ENCODE measurements at places on chromosomes 13 and 19. TPM values are rescaled to one million over a fixed set of nuclear protein-coding genes. Genes with fewer than 3 reads are reported as not detected.
A peak's percentile ranks its signal among the peaks of the same experiment; 100 is the strongest.

The UGGT2 gene
- total RNA-seq: not detected

The RNF126 gene
- 105 TPM for total RNA-seq

The SPRED3 gene
- 3.0 TPM for total RNA-seq

The IZUMO2 gene
- total RNA-seq: not detected

The OR4F17 gene
- not detected for total RNA-seq

The TJP3 gene
- total RNA-seq: 21.1 TPM

The CEACAM19 gene
- total RNA-seq: 1.4 TPM

The NECTIN2 gene
- total RNA-seq: 1.7 TPM

The DKKL1 gene
- not detected for total RNA-seq

The ZNF583 gene
- 9.2 TPM for total RNA-seq

The GARIN5A gene
- 0.61 TPM for total RNA-seq

The CD79A gene
- 1.3 TPM for total RNA-seq

The PTPRS gene
- 0.20 TPM for total RNA-seq

DNA sequence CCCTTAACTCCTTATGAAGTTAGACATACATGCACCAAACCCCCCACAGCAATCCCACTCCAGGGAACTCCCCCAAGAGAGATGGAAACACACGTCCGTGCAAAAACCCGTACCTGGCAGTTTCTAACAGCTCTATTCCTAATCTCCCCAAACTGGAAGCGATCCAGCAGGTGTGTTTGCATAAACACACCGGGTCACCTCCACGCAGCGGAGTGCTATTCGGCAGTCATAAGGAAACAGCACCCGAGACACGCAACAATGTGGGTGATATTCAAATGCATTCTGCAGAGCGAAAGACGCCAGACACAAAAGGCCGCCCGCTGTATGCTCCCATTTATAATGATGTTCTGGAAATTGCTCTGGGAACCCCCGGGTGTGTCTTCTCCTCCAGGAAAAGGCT lies 6.8 kb upstream of the ZNRF4 start:
- no peaks in the 10 kb centered on the region for H3K4me1 ChIP-seq
- H3K36me3 ChIP-seq: no peaks in the 10 kb centered on the region
- DNase-seq: no peak
- no peak overlapping the region for H3K27ac ChIP-seq

- H3K4me3 ChIP-seq: no peak overlapping the region
- no peaks in the 10 kb centered on the region for H3K36me3 ChIP-seq
- H3K27ac ChIP-seq: no peak overlapping the region
- H3K4me1 ChIP-seq: peaks cover 7% of the 10 kb centered on the region
- no peak for DNase-seq
Observed at GRCh38 chr13:94335761-94336526, 143.5 kb downstream of the DCT start.

- H3K27me3 ChIP-seq: no peaks in the 10 kb centered on the region
- peak; percentile 5 for DNase-seq
- peak overlapping the region; percentile 55 for H3K27ac ChIP-seq
- H3K4me3 ChIP-seq: peak overlapping the region; percentile 50
Observed at GRCh38 chr13:49690133-49690994, 922 bp downstream of the EBPL start.

- no peaks in the 10 kb centered on the region for H3K36me3 ChIP-seq
- no peak for DNase-seq
- no peak overlapping the region for H3K4me3 ChIP-seq
- H3K4me1 ChIP-seq: no peaks in the 10 kb centered on the region
Observed at GRCh38 chr13:27001705-27002104, 169.9 kb downstream of the USP12 start.

GRCh38 chr19:924553-925086 lies 1.2 kb upstream of the ARID3A start:
- no peak for DNase-seq
- no peaks in the 10 kb centered on the region for H3K27me3 ChIP-seq
- H3K36me3 ChIP-seq: no peaks in the 10 kb centered on the region
- H3K4me3 ChIP-seq: peak overlapping the region; percentile 47
- H3K27ac ChIP-seq: peak overlapping the region; percentile 64
- H3K4me1 ChIP-seq: peaks cover 28% of the 10 kb centered on the region

DNA sequence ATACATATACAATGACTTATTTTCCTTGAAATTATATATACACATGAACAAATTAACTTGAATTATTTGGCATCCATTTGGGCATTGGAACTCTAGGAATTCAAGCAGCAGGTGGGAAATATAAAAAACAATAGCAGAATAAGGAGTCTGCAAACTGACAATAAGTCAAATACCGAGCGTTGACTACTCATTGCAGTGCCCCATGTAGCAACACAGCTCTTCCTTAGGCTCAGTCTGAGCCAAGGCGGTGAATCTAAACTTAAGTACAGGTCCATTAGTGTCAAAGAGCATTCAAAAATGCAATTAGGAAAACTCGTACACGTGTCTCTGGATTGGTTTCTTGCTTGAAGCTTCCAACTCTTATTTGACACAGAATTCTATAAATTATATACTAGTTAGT lies 462.5 kb upstream of the KLF12 start:
- no peaks in the 10 kb centered on the region for H3K36me3 ChIP-seq
- no peak for DNase-seq
- peaks cover 4% of the 10 kb centered on the region for H3K27me3 ChIP-seq
- H3K4me3 ChIP-seq: no peak overlapping the region
- H3K27ac ChIP-seq: no peak overlapping the region

DNA sequence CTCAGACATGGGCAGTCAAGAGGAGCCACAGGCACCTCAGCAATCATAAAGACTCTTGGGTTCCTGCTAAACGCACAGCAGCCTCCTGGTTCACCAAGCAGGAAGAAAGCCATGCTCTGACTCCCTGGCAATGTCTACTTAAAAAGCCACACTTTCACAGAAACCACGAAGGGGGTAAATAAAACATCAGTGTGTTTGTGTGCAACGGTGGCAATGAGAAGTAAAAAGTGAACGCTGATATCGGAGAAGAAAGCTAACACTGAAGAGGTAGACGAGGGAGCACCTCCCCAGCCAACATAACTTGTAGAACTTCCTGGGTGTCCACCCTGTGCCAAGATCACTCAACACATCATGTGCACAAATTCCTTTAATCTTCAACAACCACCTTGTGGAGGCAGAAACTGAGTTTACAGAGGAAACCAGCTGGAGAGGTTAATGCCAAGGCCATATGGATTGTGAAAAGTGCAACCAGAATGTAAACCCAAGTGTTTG lies 30.2 kb downstream of the HSPH1 start:
- no peaks in the 10 kb centered on the region for H3K36me3 ChIP-seq
- H3K4me3 ChIP-seq: no peak overlapping the region
- no peak overlapping the region for H3K27ac ChIP-seq
- H3K4me1 ChIP-seq: no peaks in the 10 kb centered on the region

GRCh38 chr19:2680808-2681207 lies 21.7 kb downstream of the GNG7 start:
- no peak overlapping the region for H3K4me3 ChIP-seq
- DNase-seq: no peak
- no peak overlapping the region for H3K27ac ChIP-seq

DNA sequence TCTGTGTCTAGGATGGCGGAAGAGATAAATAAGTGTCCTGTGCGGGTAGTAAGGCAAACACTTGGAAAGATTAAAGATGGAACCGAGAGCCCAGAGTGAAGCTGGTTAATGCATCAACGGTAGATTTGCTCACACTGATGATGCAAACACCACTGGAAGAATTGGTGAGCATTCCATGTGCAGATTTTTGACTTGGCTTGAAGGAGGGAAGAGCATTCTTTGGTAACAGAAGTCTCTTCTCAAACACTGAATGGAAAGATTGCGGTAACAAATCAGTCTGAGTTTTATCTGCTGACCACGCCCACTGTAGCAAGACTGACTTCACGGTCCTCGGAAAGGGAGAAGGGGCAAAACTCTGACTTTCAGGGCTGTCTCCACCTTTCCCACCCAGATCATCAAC lies 112.5 kb downstream of the COL4A1 start:
- no peak for DNase-seq
- no peaks in the 10 kb centered on the region for H3K4me1 ChIP-seq
- no peak overlapping the region for H3K4me3 ChIP-seq
- H3K27ac ChIP-seq: no peak overlapping the region
- H3K27me3 ChIP-seq: no peaks in the 10 kb centered on the region

DNA sequence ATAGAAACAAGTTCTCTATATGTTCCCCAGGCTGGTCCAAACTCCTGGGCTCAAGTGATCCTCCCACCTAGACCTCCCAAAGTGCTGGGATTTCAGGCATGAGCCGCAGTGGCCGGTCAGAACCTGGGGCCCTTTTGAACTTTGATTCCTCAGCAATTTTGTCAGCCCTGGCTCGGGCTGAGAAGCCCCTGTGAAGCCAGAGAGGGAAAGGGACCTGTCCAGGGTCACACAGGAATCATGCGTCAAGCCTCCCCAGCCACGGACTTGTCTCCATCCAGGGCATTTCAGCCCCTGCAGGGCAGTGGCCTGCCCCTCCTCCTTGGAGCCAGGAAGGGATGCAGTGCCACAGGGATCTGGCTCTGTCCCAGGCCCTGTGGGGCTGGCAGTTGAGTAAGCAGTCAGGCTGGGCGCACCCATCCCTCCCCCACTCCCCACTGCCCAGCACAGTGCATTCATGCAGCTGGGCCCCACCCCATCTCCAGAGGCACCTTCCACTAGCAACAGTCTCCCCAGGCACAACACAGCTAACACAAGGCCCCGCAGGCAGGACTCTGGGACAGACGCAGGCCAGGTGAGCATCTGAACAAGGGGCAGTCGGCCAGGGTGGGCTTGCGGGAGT lies at the start of gene CAPS:
TSS of gene CAPS (plus strand) at position 516 of the 619 bp plus-strand sequence. CDS start 153 bp downstream, outside the sequence.
- no peak for DNase-seq
- peaks cover 35% of the 10 kb centered on the region for H3K36me3 ChIP-seq
- H3K27me3 ChIP-seq: no peaks in the 10 kb centered on the region
- H3K4me3 ChIP-seq: no peak within 1 kb of the TSS
- H3K4me1 ChIP-seq: no peaks in the 10 kb centered on the region

DNA sequence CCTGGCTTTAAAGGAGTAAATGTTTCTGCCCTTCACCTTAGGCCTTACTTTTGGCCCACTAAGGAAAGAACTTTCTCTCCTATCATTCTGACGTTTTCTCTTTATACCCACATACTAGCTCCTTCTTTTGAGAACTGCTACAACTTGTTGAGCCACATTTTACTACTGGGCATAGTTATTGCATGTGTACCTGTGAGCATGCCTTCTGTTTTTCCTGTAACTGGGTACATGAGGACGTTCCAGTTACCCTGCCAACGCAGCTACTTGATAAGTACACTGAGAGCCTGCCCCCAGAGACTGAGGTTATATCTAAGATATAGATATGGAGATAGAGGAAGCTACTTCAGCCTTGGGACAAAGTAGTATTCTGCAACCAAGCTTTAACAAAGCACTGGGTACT lies 3.5 kb downstream of the CCDC169 start:
- no peaks in the 10 kb centered on the region for H3K27me3 ChIP-seq
- DNase-seq: no peak
- peaks cover 8% of the 10 kb centered on the region for H3K4me1 ChIP-seq
- no peaks in the 10 kb centered on the region for H3K36me3 ChIP-seq

GRCh38 chr13:97165502-97166425 lies 56.4 kb upstream of the MBNL2 start:
- no peaks in the 10 kb centered on the region for H3K27me3 ChIP-seq
- no peaks in the 10 kb centered on the region for H3K36me3 ChIP-seq
- no peak for DNase-seq
- H3K27ac ChIP-seq: no peak overlapping the region
- H3K4me1 ChIP-seq: no peaks in the 10 kb centered on the region
- no peak overlapping the region for H3K4me3 ChIP-seq

DNA sequence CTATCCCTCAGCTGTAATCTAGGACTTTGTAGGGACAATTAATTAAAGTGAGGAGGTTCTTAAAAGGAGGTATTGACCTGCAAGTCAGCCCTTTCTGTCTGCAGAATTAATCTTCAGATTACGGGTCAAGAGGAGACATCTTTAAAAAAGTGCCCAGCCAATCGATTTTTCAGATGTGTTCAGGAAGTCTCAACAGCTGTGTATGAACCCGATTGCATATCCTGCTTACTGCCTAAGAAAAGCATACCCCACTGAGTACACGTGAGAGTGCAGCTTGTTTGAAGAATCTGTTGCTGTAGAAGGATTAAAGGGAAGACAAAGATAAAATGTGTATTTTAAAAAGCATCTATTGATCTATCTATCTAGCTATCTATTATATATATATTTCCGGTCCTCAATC lies 1194.5 kb downstream of the UQCRFS1 start:
- DNase-seq: no peak
- no peaks in the 10 kb centered on the region for H3K27me3 ChIP-seq
- no peak overlapping the region for H3K27ac ChIP-seq
- no peak overlapping the region for H3K4me3 ChIP-seq
- H3K36me3 ChIP-seq: no peaks in the 10 kb centered on the region

GRCh38 chr19:58558066-58558622 lies at the start of gene UBE2M:
Gene UBE2M, minus strand, starts transcription at chr19:58558611. Its CDS starts 230 bp downstream, at chr19:58558381.
- peaks cover 77% of the 10 kb centered on the region for H3K4me1 ChIP-seq
- peak within 1 kb of the TSS; percentile 78 for H3K4me3 ChIP-seq
- peaks cover 17% of the 10 kb centered on the region for H3K36me3 ChIP-seq
- H3K27ac ChIP-seq: peak within 1 kb of the TSS; percentile 99
- H3K27me3 ChIP-seq: no peaks in the 10 kb centered on the region
- no peak for DNase-seq

DNA sequence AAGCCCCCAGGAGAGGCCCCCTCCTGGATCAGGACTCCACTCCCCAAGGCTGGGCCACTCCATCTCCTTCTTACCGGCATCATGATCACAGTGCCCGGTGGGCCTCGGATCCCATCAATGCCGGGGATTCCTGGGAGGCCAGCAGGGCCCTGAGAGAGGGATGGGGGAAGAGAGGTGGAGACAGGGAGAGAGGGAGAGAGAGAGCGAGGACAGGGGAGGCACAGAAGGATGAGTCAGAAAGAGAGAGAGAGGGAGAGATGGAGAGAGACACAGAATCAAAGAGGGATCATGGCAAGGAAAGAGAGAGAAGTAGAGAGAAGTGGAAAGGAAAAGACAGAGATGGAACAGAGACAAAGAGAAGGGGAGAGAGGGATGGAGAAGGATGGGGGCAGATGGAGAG lies 13.8 kb downstream of the COL5A3 start:
- no peak for DNase-seq
- H3K4me3 ChIP-seq: no peak overlapping the region
- no peak overlapping the region for H3K27ac ChIP-seq
- no peaks in the 10 kb centered on the region for H3K36me3 ChIP-seq
- H3K27me3 ChIP-seq: no peaks in the 10 kb centered on the region

DNA sequence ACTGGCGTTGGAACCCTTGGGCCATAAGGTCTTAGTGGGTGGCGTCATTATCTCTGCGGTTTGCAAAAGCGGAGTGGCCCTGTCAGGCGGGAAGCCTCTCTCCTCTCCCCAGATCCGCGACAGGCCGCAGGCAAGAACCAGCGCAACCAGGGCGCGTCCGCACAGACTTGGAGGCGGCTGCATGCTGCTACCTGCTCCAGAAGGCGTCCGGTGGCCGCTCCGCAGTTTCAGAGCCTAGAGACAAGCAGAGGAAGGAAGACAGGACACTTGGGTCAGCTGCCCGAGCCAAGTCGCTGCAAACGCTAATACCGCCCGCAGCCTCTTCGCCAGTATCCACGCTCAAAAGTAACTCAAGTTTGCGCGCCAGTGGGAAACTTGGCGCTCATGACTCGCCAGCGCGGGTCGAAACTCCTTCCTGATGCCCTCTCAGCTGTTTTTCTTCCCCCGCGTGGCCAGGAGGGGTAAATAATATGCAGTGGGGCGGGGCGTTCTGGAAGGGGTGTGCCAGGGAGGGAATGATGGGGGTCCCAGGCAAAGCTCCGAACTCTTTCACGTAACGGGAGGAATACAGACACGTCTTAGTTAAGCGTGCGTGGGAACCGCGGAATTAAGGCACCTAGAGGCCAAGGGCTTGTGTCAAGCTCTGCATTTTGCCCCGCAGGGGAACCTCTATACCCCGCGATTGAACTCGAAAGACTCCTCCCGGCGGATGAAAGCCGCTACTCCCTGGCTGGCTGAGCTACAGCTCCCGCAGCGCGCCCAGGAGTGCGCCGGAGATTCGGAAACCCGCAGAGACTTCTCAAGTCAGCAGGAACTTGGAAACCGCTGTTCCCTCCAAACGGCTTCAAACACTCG lies at the start of gene EDNRB:
TSS of gene EDNRB (minus strand) at position 441 of the 855 bp plus-strand sequence. CDS start at position 183, 258 bp downstream.
- H3K27ac ChIP-seq: no peak within 1 kb of the TSS
- peaks cover 13% of the 10 kb centered on the region for H3K4me1 ChIP-seq
